Fibroblast of skin of right biceps (primary cell): ENCODE measurements at places on chromosomes 1 and 21.

DNA sequence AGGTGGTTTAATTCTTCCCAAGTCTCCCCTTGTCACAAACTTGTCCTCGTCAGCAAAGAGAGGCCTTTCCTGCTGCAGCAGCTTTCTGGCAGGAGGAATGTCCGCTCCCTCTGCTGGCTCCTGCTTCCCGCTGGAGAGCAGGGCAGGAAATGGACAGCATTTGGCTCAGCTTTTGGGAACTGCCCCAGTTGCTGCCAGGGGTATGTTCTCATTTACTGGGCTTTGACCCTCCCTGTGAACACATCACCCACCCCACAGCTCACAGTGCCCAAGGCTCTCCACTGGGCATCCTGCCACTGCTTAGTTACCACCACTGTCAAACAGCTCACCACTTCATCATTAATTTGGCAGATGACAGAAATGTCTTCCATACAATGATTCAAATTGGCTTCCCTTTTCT lies 75.4 kb downstream of the MRPL37 start:
- DNase-seq: peak; percentile 63

DNA sequence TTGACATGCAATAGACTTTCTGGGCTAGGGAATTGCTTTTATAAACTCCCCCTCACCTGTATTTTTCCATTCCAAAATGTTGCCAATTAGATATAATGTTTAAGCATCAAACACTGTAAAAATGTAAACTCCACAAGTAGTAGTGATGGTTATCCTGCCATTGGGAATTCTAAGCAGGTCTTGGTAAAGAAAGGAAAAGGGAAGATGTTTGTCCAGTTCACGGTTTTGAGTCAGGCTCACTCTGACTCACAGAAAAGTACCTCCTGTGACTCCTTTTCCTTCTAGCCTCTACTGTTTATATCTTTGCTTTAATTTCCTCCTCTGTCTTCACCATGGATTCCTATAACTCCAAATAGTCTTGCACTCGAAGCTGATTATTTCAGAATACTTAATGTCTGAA lies 19.0 kb upstream of the PTPN14 start:
- peak; percentile 76 for DNase-seq

- DNase-seq: no peak
Measured at GRCh38 chr1:39216771-39217170, 12.3 kb downstream of the MACF1 start.

- DNase-seq: no peak
Measured at GRCh38 chr1:50516056-50516455, 92.8 kb upstream of the DMRTA2 start.

GRCh38 chr1:52444463-52444862 lies 40.1 kb downstream of the PRPF38A start:
- no peak for DNase-seq

GRCh38 chr1:43510621-43511020 lies 20.1 kb upstream of the PTPRF start:
- DNase-seq: no peak

DNA sequence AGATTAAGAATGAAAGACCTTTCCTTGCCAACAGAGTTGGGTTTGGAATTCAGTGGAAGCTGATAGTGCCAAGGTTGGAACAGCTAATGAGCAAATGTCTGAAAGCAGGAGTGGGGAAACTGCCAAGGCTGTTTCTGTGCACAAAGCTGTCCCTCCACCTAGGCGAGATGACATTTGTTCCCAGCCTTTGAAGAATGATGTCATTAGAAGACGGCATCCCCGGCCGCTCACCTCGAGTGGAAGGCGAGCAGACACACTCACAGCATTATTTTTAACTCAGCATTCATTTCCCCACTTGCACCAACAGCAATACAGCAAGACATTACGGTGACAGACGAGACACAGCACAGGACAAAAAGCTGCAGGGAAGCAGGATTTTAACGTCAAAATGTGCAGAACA lies 463.9 kb downstream of the PCP4 start:
- no peak for DNase-seq

- DNase-seq: no peak
Measured at GRCh38 chr1:14128096-14128495, 428.1 kb downstream of the PRDM2 start.

- DNase-seq: no peak
Measured at GRCh38 chr1:235673981-235674380, 24.4 kb upstream of the GNG4 start.

DNA sequence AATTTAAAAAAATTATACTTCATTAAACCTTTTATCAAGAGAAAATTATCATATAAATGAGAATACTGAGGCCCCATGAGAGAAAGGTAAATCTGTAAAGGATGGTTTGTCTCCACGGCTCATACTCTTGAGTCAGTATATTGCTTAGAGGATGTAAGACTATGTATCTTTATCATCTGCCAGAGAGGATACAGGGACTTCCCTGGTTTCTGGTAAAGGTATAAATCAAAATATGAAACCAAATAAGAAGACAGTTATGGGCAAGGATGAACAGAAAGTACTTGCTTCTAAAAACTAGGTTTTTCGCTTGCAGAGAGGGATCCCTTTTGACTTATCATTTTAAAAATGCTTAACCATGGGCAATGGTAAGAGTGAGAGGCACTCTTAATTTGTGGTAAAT lies 112.4 kb downstream of the POU2F1 start:
- DNase-seq: no peak

DNA sequence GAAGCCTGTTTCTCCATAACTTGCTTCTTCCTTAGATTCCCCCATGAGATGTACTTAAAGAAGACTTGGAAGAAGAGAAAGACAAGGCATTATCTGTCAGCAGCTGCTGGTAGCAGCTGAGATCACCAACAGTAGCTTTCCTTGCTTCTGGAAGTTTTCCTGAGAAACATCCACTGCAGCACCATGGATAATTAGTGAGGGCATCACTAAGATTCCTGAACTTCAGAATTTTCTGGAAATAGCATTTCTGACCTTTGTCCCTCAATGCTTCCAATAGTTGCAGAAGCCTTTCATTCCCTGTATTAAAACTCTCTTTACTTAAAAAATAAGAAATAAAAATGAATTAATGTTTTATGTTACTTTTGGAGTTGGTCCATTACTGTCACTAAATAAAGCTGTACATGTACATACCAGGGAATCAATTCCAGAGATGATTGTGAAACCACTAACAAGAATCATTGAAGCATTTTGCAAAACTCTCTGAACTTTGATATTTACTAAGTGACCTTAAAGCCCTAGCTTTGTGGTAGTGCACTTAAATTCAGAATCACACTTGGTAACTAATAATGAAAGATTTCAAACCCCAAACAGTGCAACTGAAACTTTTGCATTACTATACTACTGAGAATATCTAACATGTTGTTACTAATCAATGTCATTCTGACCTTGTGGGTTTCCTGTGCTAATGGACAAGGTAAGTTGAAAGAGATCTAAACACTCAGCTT lies at the start of gene CFHR4:
TSS of gene CFHR4 (plus strand) at position 538 of the 725 bp plus-strand sequence. CDS start at position 637, 99 bp downstream.
- DNase-seq: no peak

DNA sequence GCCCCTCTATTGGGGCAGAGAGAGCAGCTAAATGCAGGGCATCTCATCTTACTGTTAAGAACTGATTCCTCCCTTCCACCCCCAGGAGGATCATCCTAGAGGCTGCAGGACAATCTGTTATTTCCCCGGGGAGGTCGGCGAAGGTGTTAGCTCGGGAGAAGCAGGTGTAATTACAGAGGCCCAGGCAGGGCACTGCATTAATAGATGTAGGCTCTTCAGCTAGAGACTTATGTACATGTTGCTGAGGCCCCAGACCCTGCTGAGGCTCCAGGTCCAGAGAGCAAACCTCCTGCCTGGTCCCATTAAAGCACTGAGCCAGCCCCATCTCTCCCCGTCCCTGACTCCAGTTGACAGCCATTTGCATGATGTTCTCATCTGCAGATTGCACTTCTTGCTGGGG lies 320.3 kb upstream of the VAMP3 start:
- DNase-seq: no peak

DNA sequence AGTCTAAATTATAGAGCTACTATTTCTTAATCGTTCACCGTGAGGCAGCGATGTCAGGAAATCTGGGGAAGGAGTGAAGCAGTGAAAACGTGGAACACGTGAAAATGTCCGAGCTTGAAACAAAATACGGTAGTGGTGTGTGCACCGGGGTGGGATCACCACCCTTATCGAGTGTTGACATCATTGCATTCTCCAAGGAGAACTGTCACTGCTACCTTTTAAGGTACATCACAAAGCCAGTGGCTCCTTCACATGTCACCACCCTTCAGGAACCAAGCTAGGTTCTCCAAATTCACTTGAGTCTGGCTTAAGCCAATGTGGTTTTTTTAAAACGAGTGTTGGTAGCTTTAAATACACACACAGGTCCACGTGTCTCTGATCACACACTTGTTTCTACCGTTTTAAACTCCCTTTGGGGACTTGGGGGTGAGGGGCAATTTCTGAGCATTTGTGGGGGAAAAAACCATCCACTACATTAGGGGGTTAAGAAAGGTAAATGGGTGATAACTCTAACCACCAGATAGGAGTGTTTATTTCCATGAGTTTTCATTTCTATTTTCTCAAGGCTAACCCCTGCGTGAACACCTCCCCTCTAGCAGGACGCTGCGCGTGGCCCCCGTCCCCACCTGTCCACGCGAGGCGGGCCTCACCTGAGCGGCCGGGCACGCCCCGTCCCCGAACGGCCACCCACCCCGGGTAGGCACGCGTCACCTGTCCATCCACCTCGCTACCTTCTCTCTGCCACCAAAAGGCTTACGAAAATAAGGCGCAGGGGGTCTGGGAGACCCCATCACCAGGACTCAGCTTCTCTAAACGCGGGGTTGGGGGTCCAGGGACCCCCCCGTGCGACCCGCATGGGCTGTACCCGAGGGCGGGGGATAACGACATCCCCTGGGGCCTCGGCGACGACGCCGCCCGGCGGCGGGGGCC lies 978 bp downstream of the PRDM15 start:
- peak; percentile 47 for DNase-seq
